ENCODE measurements at places on chromosomes 3 and 15.

- peak; percentile 88 for DNase-seq
Observed at GRCh38 chr15:98906712-98907083, 100.9 kb downstream of the PGPEP1L start.

DNA sequence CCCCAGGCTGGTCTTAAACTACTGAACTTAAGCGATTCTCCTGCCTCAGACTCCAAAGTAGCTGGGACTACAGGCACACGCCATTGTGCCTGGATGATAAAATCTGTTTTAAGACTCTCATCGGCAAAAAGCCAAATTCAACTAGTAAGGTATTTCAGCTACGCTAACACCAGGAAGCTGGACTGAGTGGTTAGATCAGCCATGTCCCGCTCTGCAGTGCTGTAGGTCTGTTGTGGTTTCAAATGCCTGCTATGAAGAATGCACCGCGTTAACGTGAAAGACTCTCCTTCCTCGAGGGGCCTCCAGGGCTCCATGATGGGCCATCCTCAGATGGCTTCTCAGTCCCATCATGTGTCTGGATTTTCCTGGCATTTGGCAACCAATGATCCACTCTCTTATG, 70.2 kb downstream of the PCOLCE2 start:
- DNase-seq: no peak

- no peak for DNase-seq
Observed at GRCh38 chr3:42507761-42508335, 5.4 kb downstream of the VIPR1 start.

DNA sequence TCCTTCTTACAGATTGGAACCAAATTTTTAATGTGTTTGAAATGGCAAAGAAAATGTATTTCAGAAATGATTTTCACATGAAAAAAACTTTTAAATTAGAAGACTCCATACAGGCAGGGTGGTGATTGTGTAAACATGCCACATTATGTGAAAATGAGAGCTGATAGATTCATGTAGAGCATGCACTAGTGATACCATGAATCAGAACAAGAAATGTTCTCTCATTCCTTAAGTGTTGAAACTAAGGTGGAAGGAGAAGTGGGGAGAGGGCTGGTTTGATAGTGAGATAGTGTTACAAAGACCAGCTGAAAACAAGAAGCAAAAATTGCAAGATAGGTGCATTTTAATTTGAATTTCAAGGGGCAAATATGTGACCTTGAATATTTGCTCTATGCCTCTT, 100.3 kb downstream of the CCNL1 start:
- DNase-seq: no peak

- DNase-seq: no peak
Observed at GRCh38 chr15:38945551-38946298, 381.1 kb upstream of the RASGRP1 start.

DNA sequence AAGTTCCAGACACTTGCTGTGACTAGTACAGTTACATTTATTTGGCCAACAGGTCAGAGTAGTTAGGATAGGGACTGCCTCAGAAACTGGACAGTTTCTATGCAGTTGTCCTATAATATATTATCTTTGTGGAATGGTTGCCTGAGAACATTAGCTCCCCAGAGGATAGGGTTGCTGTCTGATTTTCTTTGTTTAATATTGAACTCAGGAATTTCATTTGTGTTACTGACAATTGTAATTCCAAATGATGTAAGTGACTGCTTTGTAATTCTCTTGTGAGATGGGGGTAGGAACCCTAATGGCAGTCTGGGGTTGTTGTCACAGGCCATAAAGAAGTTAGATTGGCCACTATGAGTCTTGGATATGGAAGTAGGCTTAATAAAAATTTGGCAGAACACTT, 2.2 kb downstream of the NXPE3 start:
- DNase-seq: no peak

GRCh38 chr15:33084661-33085060, 109.9 kb downstream of the FMN1 start:
- DNase-seq: no peak

DNA sequence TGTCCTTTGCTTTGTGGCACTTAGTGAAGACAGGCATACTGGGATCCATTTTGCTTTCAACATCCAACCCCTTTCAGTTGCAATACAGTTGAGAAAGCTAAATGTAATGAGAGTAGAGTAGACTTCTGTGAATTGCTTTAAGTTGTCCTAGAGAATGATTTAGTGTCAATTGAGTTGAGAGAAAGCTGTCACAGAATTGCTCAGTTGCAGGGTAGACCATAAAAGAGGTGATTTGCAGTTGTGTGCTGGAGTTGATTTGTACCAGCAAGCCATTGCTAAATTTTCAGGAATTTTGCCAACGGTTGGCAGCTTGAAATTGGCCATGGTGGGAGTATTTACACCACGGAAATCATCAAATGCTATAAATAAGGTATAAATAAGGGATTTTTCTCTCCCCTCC, 2.2 kb downstream of the ABHD5 start:
- no peak for DNase-seq

GRCh38 chr3:69906351-69906966, 93.1 kb upstream of the SAMMSON start:
- DNase-seq: no peak

DNA sequence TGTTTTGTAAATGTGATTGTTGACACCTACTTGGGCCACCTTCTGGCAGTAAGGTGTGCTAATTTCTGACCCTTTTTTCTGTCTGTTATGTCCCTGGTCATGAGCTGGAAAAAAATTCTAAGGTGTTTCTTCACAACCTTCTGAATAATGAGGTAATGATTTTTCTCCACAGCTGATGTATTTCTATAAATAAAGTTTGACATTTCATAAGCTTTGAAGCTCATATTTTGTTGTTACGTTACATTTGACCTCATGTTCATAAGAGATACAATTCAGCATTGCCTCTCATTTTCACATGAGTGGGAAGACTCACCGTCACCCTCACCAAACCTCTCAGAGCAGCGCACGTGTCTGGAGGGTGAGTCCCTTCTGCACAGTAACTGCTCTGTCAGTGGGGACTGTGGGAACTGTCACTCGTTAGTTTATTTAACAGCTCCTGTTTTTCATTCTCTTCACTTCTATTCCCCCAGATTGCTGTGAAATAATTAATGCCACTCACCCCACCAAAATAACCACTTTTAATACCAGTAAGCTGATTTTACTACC, 140.9 kb downstream of the PLCL2 start:
- no peak for DNase-seq

DNA sequence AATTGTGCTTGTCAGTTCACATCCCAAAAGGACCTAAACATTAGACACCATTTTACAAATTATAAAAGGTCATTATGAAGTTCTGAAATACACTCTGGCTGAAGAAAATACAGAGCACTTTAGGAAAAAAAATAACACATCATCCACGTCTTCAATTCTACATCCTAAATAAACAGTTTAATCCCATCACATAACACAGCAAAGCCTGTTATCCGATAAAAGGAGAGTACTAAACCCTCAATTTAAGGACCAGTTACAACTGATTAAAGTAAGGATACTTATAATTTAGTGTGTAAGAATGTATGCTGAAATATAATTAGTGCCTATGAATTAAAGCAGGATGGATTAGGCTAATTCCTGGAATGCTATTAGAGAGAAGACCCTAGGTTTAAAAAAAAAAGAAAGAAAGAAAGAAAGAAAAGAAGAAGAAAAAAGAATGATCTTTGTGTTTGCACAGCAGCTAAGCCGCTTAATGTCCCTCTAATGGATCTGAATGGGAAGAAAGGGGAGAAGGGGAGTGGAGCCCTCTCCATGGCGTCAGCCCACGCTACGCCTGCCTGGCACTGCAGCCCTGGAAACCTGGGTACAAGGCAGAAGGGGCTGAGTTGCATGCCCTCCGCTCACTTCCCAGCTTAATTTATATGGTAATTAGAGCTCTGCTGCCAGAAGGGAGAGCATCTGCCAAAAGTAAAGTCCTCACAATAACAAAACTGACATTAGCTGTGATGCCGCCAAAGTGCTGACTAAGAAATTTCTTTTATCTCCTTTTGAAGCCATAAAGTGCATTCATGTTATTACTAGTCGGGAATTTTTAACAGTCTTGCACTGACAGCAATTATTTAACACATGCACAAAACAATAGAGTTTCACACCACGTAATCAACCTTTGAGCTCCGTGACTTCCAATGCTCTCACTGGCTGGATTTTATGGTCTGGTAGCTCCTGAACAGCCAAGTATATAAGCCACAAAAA, 90.0 kb downstream of the FSIP1 start:
- peak; percentile 46 for DNase-seq

DNA sequence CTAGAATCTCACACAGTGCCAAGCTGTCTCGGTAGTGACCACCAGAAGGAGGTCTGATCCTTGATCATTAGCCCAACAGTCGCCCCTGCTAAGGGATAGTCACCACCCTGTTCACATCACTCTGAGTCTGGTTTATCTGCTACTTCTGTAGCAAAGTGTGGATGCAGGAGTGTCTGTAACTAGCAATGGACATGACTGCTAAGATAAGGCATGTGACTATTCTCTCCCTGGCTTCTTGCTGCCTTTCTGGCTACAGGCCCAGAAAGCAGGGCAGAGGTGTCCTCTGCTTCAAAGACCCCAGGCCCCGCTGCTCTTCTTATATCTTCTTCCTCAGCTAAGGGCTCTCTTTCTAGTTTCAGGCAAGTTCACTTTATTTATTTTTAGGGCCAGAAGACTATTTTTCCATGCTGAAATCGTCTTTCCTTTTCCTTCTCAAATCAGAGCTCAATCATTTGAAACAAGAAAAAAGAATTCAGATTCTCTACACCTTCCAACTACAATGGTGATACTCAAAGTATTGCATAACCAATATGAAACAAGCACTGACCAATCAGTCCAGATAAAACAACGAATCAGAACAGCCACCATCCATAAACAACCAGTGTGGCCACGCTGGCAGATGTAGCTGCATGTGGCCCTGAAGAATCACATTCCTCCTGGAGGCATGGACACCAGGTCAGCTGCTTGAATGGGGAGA, 8.0 kb upstream of the KNG1 start:
- no peak for DNase-seq

DNA sequence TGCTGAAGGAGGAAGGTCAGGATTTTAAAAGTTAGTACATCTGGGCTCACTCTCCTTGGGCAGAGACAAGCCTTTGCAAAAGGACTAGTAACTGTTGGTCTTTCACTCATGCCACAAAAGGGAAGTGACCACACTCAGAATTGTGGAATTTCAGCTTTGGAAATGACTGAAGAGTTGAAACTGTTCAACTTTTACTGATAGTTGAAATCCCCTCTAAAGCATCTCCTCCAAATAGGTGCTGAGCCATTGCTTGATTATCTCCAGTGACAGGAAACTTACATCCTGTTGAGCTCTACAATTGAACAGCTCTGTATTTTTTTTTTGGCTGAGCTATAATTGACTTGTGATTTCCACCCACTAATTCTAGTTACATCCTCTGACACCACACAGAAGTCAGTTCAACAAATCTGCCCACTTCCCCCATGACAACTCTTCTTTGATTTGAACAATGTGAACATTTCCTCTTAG, 254.8 kb upstream of the TPRG1 start:
- DNase-seq: no peak

DNA sequence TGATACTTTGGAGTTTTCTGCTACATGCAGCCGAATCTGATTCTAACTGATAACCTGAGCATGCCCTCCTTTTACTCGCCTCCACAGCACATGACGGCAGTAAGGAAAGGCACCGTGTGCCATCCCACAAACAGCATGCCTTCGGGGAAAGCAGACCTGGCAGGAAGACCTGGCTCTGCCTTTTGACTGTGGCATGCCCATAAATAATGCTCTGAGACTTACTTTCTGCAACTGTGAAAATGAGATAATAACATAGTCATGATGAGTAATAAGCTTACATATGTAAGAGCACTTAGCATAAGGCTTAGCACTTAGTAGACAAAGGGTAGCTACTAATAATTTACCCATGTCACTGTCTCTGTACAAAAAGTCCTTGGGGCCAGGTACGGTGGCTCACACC, 32.9 kb downstream of the MTHFS start:
- DNase-seq: peak; percentile 81

DNA sequence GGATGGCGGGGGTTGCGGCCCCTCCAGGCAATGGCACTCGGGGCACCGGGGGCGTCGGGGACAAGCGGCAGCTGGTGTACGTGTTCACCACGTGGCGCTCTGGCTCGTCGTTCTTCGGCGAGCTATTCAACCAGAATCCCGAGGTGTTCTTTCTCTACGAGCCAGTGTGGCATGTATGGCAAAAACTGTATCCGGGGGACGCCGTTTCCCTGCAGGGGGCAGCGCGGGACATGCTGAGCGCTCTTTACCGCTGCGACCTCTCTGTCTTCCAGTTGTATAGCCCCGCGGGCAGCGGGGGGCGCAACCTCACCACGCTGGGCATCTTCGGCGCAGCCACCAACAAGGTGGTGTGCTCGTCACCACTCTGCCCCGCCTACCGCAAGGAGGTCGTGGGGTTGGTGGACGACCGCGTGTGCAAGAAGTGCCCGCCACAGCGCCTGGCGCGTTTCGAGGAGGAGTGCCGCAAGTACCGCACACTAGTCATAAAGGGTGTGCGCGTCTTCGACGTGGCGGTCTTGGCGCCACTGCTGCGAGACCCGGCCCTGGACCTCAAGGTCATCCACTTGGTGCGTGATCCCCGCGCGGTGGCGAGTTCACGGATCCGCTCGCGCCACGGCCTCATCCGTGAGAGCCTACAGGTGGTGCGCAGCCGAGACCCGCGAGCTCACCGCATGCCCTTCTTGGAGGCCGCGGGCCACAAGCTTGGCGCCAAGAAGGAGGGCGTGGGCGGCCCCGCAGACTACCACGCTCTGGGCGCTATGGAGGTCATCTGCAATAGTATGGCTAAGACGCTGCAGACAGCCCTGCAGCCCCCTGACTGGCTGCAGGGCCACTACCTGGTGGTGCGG, 1.9 kb downstream of the CHST2 start:
- peak; percentile 37 for DNase-seq

GRCh38 chr3:198090795-198091332, 130.8 kb downstream of the LMLN start:
- DNase-seq: no peak

GRCh38 chr3:33322412-33322811, 45.2 kb downstream of the FBXL2 start:
- DNase-seq: no peak

GRCh38 chr3:119967353-119968006, 126.8 kb downstream of the GSK3B start:
- no peak for DNase-seq

DNA sequence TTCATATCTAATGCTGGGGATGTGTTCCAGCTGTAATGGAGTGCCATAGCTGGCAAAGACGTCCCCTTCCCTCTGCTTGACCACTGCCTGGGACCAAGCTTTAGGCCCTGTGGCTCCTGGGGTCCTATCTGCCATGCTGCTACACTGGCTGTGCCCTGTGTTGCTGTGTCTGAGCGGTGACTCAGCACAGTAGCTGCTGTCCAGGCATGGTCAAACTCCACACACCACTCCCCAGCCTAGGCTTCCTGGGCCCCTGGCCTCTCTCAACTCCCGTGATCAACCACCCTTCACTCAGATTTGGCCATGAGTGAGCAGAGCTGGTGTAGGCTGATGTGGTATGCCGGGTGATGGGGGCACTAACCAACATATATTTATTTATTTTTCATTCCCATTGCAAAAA, 27.0 kb downstream of the EPHB1 start:
- no peak for DNase-seq
